Nephron progenitor cell (in vitro differentiated cells): ENCODE measurements at places on chromosomes 4 and X.

- DNase-seq: no peak
Measured at GRCh38 chr4:95027905-95028618, 270.3 kb downstream of the BMPR1B start.

DNA sequence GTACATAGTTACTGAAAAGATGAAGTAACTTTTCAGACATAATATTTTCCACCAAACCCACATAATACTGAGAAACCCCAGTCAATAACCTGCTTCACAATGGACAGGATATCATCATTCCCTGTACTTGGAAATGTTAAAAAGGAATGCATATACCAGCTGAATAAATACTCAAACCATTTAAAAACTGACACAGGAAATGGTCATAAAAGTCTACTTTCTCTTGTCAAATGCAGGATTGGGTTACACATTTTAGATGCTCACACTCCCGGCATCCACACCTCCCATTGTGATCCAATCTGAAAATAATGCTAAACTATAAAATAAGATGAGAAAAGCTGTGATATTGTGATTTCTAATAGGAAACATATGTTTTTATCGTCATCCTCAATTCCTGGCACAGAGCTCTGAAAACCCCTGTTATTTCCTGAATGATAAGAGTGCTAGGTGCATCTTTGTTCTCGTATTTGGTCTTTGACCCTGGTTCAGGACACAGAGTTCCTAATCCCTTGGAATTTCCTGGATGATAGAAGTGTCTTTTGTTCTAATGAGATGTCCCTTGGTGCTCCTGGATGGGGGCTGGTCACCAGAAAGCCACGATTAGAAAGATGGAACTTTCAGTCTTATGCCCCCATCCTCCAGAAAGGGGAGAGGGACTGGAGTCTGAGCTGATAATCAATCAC lies 821.3 kb downstream of the TRIML1 start:
- DNase-seq: no peak

- no peak for DNase-seq
Measured at GRCh38 chrX:98501426-98501825, 1617.7 kb downstream of the RPA4 start.

DNA sequence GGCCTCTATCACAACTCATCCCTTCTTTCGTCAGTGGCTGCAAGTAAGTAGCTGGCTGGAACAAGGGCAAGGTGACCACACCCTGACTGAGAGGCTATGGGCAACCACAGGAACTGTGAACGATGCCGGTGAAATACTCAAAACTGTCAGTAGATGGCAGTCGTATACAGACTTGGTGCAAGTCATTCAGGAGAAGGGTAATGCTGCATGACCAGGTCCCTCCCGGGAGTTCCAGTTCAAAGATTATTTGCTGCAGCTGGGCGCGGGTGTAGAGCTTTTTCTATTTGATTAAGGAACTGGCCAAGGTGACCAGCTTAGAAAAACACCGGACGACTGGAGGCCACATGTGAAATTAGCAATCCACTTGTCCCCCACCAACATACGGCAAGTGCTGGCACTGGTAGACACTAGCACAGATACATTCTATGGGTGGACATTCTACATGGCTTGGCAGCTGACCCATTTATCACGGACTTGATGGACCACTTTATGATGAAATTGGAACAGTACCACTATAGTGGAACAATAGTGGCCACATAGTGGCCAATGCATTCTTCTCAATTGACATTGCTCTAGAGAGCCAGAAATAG lies 726.6 kb downstream of the TRAM1L1 start:
- DNase-seq: peak; percentile 70

GRCh38 chrX:45554736-45555135 lies 354.1 kb upstream of the DIPK2B start:
- no peak for DNase-seq

- DNase-seq: no peak
Measured at GRCh38 chrX:116277351-116278225, 107.0 kb downstream of the AGTR2 start.

GRCh38 chrX:32280489-32280888 lies 930.9 kb downstream of the DMD start:
- DNase-seq: no peak

- DNase-seq: no peak
Measured at GRCh38 chr4:143185253-143186107, 763 bp downstream of the USP38 start.

- DNase-seq: no peak
Measured at GRCh38 chr4:97152149-97152548, 991.1 kb downstream of the STPG2 start.

DNA sequence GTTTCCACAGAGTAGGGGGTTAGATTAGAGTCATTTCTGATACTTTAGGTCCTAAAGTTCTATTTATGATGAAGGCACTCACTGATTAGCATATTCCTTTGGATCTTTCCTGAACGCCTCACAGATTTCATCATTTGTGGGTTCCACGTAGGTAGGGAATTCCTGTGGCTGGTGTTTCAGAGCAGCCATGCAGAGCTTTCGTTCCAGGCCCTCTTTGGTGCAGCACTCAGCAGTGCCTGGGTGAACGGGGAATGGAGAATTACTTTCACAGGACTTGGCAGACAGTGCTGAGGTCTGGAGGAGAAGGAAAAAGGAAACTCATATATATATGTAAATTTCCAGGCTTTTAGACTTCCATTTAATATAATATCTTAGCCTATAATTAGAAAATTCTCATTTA lies 18.5 kb downstream of the GC start:
- DNase-seq: no peak

DNA sequence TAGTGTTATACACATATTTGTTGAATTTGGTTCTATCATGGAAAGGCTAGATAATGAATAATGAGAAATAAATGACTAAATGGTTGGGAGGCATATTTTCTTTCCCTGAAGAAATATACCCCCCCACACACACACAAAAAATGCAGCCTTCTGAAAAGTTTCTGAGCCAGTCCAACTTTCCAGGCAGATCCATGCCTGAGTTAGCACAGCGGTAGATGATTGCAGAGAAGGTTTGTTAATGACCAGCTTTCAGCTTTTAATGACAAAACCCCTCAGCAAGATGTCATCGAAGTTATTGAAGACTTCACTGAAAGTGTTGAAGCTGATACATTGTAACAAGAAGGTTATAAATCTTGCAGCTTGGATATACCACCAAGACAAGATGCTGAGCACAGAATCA lies 61.4 kb downstream of the GBA3 start:
- DNase-seq: no peak

DNA sequence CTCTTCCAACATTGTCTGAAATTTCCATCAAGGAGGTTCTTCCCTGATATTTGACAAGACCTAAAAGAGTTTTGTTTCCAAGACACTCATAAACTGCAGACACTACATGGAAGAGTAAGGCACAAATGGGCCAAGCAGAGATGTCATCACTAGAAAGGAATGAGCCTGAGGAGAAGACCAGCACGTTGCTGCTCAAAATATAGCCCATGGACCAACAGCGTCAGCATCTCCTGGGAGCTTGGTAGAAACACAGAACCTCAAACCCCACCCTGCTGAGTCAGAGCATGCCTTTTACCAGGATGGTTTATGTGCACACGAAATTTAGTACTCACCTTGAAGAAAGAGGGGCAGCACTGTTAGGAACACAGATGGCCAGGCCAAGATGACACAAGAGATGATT lies 128.7 kb upstream of the MID1 start:
- DNase-seq: no peak

DNA sequence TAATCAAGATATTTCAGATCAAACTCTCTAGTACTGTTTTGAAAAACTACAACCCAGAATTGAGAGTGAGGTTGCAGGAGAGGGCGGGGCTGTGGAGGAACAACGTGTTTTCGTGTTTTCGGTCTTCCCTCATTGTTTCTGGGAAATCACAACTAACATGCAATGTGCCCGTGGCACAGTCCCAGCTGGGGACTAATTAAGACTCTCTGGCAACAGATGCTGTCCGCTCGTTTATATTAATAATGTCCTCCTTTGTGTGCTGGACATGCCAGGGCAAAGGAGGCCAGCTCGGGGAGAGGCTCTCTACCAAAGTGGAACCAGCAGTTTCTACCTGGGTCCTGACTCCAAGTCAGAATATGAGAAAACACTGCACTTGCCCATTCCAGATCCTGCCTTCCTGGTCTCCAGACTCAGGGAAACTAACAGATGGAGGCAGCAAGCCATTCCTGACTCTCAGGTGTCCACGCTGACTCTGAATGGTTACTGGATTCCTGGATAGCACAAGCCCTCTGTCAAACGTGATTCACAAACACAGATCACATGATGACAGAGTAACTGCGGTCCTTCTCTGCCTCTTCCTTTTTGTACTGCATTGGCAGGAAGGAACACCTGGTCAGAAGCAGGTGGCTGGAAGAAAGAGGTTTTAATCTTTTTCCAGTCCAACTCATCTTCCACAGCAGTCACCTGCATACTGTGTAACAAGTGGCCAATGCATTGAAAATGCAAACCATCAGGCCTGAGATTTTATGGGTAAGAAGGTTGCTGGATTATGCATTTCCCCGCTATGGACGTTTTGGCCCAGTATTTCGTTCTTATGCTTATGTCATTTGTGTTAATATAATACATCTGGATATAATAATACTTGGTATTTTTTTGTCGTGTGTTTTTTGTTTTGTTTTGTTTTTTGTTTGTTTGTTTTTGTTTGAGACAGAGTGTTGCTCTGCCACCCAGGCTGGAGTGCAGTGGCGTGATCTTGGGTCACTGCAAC lies 65.0 kb downstream of the COQ2 start:
- no peak for DNase-seq

DNA sequence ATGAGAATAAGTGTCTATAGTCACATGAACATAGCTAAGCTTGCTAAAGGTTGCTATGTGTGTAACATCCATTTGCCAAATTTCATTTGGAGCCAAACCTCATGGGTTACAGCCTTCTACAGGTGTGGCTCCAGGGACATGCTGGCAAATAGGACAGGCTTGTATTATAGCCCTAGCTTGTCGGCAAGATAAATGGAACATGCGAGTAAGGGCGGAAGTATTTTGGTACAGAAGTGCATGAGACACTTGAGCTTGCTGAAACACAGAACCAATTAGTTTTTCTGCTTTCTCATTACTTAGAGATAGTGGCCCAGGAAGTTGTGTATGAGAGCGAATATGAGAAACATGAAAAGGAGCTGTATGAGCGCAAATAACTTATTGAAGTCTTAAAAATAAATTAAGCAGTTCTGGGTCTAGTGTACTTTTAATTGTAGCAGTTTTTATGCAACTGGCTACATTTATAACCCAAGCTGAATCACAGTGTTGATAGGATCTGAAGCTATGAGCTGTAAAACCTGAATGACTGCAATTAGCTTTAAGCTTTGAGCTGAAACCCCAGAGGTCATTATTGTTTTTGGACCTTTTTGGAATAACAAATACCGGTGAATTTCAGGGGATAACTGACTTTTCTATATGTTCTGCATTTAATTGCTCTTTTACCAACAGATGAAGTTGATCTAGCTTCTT lies 64.6 kb downstream of the KDM5C start:
- no peak for DNase-seq

DNA sequence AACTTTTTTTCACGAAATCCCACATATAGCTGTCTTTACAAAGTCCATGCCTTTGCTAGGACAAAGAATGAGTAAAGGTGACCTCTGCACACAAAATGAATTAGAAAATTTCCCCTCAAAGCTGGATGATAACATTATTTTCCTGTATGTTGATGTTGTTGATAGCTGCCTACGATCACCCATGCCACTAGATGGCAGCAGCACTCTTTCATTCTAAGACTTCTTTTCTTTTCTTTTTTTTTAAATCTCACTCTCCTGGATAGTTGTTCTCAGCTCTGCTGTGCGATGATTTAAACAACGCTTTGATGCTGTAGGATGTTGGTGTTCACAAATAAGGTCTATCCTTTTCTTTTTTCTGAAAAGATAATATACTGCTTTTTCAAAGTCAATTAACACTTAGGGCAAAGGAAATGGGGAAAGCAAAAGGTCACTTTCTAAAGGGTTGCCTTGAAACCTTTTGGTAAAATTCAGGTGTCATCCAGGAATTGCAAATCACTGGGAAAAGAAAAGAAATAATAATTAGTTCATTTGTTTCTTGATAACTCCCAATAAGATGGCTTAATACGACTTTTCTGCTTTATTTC lies 266.8 kb downstream of the C4orf33 start:
- DNase-seq: peak; percentile 71

DNA sequence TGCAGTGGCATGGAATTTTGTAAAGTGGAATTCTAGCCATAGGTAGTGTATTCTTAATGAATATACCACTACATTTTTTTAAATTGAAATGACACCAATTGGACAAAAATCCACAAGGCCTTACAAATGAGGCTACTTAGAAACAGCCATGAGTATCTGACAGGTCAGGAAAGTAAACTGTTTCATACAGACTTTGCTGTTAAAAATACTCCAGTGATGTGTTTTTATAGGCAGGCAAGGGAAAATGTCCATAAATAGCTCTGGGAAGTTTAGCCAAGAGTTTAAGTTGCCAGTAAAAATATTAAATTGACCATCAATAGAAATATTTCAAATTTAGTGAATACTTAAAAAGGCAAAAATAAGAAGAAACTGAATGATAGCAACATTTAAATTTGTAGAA lies 41.8 kb upstream of the PDLIM5 start:
- DNase-seq: no peak

DNA sequence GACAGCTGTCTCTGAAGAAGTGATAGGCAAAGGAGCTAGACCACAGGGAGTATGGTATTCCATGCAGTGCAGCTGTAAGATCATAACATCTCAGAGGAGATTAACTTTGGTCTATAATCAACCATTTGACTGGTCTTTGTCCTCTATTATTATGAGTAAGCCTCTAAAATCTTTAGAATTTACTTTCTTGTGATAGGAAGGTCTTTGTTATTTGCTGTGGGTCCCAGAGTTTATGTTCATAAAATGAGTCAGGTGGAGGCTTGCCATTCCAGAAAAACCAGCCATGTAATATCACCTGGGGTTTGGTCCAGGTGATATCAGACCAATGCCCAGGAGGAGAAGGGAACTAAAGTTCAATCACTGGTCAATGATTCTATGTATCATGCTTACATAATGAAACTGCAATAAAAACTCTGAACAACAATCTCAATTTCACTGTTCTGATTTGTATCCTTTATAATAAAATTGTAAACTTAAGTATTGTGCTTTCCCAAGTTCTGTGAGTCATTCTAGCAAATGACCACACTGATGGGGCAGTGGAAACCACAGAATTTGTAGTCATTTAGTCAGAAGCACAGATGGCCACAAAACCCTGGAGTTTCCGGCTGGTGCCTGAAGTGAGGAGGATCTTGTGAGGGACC lies 239.6 kb upstream of the TRAM1L1 start:
- DNase-seq: no peak

- no peak for DNase-seq
Measured at GRCh38 chr4:54089875-54090274, 10.1 kb upstream of the GSX2 start.

- no peak for DNase-seq
Measured at GRCh38 chrX:1751781-1752180, 136.9 kb downstream of the ASMT start.

- no peak for DNase-seq
Measured at GRCh38 chrX:30573125-30573524, 4.4 kb downstream of the TASL start.

GRCh38 chr4:154877110-154877760 lies 96.2 kb downstream of the RBM46 start:
- no peak for DNase-seq

GRCh38 chr4:175469514-175469913 lies 342.6 kb downstream of the GPM6A start:
- no peak for DNase-seq

GRCh38 chrX:105527759-105528158 lies 294.6 kb upstream of the NRK start:
- no peak for DNase-seq

- no peak for DNase-seq
Measured at GRCh38 chrX:39630344-39630743, 467.4 kb downstream of the BCOR start.
